ENCODE measurements at places on chromosomes 3 and 15.
A peak's percentile ranks its signal among the peaks of the same experiment; 100 is the strongest.

GRCh38 chr3:108008931-108009639, 81.7 kb downstream of the CD47 start:
- peak; percentile 69 for DNase-seq

DNA sequence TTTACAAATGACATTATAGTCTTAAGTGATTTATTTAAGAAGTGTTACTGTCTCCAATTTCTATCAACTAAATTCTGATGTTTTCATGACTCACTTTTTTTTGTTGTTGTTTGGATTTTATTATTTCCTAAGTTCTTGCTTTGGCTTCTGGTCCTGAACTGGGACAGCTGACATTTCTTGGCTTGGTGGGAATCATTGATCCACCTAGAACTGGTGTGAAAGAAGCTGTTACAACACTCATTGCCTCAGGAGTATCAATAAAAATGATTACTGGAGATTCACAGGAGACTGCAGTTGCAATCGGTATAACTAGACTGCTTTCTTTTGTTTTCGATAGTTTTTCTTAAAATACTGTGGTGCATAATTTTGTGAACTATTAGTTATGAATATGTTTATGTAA, 47.5 kb downstream of the ASTE1 start:
- no peak for DNase-seq

DNA sequence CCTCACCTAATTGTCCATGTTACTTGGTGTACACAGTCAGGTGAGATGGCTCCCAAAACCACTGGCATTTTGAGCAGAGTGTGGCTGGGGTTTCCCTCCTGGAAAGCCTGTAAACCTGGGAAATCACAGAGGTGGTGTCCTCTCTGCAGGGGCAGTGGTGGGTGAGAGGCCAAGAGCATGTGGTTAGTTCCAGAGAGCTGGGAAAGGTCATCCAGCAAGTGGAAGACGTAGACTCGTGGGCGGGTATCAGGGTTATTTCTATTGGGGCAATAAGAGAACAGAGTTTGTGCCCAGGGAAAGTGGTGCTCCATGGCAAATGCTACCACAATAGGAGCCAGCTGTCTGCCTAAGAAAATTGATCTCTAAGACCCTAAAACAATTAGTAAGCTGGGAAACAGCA, 44.6 kb upstream of the LIMD1 start:
- no peak for DNase-seq

- DNase-seq, result no peak
Measured at GRCh38 chr3:26058901-26059321, 269.0 kb downstream of the OXSM start.

DNA sequence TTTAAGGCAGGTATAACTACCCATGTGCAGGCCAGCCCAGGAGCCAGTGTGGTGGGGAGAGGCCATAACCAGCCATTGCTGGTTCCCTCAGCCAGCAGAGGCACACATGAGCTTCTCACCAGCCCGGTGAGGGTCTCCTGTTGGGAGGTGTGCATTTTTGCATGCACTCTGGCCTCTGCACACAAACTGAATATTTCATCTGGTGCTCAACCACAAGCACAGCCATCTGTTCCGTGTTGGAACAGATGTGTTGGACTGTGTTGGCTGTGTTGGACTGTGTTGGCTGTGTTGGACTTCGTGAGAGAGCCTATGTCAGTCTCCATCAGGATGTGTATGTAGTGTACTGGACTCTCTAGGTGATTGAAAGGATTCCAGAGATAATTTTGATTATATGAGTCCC, 67.2 kb downstream of the RPL39L start:
- DNase-seq, result no peak

GRCh38 chr3:65545429-65545828, 493.3 kb downstream of the MAGI1 start:
- DNase-seq, result no peak

DNA sequence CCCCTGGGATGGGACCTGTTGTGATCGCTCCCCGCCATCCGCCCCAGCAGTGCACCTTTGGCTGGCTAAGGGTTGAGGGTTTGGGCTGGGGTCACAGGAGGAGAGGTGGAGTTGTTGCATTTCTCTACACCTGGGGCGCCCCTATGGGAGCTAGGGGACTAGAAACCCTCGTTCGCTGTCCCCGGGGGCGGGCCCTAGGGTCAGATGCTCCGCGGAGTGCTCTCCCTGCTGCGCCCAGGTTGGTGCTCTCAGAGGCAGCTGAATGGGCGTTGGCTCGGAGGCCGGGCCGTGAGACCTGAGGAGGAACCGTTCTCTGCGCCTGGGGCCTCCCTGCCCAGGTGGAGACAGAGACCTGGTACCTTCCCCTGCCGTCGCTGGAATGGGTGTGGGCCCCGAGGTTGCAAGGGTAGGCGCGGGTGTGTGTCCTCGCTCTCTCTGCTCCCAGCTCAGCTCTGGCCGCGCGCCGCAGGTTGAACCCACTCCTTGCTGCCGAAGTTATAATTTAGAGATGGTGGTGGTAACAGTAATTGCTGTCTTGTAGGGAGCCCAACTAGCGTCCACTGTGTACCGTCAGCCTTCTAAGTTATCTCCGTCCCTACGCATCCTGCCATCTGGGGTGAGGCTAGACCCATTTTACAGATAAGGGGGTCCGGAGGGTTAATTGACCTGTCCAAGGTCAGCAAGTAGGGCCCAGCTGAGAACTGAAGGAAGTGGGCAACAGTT, 965 bp downstream of the FLNB start:
- no peak for DNase-seq

DNA sequence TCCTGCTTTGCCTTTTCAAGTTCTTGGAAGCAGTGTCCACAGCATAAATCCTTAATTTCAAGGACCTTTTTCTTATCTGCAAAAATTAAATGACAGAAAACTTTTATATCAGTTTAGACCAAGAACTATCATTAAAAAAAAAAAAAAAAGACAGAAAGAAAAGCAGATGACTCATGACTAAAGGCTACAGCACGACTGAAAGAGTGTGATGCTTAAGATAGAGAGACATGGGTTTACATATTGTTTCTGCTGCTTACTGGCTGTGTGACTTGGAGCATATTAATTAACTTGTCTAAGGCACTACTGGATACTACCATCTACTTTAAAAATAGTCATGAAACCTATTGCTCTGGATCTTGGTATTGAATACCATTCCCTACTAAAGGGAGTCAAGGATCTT, 62.3 kb downstream of the CEP152 start:
- peak; percentile 2 for DNase-seq

DNA sequence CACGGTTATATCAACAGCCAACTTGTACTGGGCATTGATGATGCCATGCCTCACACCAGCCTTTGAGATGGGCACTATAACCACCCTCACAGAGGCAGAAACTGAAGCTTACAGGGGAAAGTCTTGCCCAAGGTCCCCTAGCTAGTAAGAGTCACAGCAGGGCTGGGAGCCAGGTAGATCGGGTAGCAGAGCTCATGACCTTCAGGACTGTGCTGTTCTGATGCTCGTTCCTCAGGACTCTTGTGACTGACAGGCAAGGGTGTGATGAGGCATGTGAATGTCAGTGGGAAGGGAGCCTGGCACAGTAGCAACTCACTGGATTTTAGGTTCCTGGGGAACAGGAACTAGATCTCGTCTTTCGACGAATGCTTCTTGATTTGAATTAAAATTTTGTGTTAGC, 65.7 kb downstream of the RLBP1 start:
- no peak for DNase-seq

GRCh38 chr3:124299831-124300230, 307.9 kb upstream of the ROPN1 start:
- no peak for DNase-seq

GRCh38 chr15:100863796-100864267, 15.8 kb upstream of the ALDH1A3 start:
- DNase-seq, result no peak

DNA sequence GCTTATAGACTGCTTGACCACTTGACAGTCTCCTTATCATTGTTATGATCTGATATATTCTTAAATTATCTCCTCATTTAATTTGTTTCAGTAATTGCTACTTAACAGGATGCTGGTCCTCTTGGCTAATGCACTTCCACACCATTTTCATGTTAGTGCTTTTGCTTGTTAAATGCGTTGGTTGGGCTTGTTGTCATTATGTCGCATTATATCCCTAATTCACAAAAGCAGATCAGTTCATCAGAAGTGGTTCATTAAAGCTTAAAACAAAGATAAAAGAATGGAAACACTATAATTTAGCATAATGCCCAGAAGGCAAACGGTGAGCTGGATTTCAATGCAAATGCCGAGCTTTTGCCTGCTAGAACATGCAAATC, 17.1 kb upstream of the EHHADH start:
- no peak for DNase-seq

DNA sequence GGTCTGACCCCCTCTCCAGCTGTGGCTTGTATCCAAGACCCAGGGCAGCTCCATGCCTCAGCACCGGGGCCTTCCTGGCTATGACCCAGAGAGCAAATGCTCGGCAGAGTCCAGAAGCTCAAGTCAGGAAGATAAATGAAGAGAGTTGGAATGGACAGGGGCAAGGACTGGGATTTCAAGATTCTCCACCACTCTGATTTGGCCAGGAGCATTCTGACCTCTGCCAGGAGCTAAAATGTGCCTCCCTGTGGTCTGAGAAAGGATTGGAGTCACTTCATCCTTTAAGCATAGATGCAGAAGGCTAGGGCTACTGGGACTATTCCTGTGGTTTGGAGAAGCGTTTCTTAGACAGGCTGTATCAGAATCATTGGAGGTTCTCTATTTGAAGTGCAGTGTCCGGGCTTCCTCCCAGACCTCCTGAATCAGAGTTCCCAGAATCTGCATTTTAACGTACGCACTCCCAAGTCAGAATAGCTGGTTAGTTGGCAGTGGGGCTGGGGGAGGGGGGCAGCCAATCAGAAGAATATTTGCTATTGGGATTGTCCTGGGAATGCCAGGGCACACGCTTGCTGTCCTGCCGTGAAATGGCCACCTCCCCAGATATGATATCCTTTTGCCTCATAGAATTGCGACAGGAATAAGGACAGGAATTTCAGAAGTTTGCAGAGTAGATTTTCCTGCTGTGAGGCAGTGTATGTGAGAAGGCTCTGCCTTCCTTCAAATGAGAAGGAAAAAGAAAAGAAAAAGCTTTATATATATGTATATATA, 57.4 kb downstream of the HRH1 start:
- DNase-seq, result no peak

GRCh38 chr3:184305577-184305976, 6.5 kb downstream of the PSMD2 start:
- DNase-seq, result no peak
